ENCODE measurements at places on chromosomes 5 and 9.

DNA sequence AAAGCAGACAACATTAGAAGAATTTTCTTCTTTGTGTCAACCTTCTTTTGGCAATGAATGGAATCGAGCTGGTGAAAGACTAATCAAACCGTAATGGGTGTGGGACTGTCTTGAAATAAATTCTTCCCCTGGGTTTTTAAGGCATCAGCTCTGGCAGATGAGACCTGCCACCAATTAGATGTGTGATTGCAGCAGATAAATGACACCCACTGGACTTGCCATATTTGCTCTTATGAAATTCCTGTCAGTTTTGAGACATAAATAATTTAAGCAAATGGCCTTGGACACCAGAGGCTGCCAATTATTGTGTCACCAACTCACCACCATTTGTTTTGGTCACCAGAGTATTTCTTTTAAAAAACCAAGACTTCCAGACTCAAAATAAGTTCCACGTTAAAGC lies 135.9 kb upstream of the RGMB start:
- DNase-seq, result no peak

GRCh38 chr5:61461417-61461816 lies 129.4 kb downstream of the ZSWIM6 start:
- DNase-seq, result no peak

- no peak for DNase-seq
These were observed 25.1 kb upstream of the CLPTM1L start for GRCh38 chr5:1370006-1370405.

- no peak for DNase-seq
These were observed 750.3 kb downstream of the MAT2B start for GRCh38 chr5:164255598-164256213.

GRCh38 chr9:79155308-79155707 lies 416.5 kb upstream of the TLE4 start:
- DNase-seq, result no peak

GRCh38 chr9:20566401-20566800 lies 55.9 kb downstream of the MLLT3 start:
- no peak for DNase-seq

- no peak for DNase-seq
These were observed 16.4 kb upstream of the SMIM15 start for GRCh38 chr5:61178702-61179101.

GRCh38 chr9:110089681-110090370 lies 118.1 kb downstream of the C9orf152 start:
- no peak for DNase-seq

DNA sequence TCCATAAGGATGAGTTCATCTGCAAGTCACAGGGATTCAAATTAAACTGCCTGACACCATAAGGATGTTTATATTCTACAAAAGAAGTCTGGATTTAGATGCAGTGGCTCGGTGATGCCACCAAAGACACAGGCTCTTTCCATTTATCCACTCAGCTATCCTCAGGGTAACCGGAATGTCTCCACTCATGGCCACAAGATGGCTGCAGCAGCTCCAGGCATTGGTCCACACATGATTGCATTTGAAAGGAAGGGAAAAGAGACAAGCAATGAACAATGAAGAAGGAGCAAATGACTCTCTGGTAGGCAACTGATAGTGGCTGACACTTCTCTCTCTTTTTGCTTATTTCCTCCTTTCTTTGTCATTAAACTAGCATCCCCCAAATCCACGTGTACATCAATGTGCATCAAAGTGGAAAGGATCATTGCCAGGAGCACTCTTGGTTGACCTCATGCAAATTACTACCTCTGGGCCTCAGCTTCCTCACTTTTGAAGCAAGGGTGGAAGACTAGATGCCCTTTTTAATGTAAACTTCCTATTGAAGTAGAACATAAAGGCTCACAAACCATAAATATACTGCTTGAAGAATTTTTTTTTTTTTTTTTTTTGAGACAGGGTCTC lies 7.2 kb upstream of the SNX30 start:
- DNase-seq, result no peak

DNA sequence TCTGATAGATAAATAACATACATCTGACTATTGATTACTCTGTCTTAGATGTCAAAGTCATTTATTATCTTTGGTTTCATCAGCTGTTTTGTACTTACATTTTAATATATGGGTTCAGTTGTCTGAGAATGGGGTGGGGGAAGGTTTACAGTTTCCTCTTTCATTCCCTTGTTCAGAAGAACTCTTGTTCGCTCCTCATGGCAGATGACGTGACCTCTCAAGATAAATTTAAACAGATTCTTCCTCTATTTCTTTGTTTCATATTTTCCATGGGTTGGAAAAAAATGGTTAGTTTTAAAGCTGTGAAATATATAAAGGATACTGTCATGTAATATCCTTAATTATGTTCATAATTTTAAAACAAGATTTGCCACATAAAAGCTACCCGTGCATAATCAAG lies 61.4 kb downstream of the TSSK1B start:
- no peak for DNase-seq

- DNase-seq, result no peak
These were observed 51.8 kb upstream of the GALNT10 start for GRCh38 chr5:154138701-154139100.

DNA sequence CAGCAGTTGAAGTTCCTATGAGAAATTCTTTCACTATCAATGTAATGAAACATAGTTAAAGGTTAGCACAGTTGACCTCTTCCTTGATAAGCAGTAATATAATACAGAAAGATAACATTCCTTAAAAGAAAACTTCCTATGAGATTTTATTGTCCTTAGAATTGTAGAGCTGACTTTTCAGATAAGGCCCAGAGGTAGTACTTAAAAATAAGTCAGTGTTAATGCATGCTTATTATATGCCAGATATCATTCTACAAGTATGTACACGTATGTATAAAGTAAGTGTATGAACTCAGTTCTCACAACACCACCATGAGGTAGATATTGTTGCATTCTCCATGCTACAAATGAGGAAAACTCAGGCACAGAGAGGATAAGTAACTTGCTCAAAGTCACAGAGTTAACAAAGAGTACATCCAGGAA lies 15.3 kb downstream of the AP3S1 start:
- no peak for DNase-seq

- DNase-seq, result no peak
These were observed 62.8 kb upstream of the CDH6 start for GRCh38 chr5:31130676-31131075.

- DNase-seq, result no peak
These were observed 29.8 kb downstream of the NR4A3 start for GRCh38 chr9:99851500-99851822.

DNA sequence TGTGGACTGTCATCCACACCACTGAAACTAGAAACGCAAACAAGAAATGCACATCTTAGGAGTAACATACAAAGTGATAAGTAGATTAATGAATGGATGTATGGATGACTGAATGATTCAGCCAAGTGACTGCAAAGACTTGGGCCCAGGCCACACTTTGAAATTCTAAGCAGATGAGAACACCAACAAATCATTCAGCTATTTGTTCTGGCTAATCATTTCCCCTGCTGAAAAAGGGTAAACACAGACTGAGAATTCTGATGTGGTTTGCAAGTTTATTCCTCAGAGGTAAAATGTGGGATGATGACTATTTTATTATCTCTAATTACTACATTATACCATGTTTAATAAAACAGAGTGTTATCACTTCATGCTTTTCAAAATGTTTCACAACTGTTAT lies 163.2 kb upstream of the ADAMTS16 start:
- DNase-seq, result no peak

DNA sequence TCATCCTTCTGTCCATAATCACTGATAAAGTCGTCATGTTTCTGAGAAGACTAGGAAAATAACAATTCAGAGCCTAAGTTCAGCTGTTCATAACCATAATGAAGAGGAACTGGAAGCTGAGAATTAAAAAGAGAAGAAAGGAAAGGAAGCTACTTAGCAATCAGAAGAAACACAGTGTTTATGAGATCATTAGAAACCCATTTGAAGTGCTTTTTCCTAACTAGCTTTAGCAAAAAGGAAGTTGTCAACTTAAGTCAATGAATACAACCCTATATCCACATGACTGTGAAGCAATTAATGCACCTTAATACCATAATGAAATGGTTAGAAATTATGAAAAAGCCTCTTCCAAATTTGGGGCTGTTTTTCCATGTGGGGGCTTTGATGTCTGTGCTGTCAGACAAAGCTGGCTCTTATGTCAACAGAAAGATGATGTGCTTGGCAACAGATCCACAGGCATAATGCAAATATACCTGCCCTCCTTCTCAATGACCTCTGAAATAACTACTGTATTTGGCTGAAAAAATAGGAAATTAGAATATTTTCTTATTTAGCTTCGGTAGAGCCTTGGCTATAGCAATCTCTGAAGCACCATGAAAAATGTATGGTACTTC lies 463.5 kb downstream of the RASEF start:
- DNase-seq, result no peak

DNA sequence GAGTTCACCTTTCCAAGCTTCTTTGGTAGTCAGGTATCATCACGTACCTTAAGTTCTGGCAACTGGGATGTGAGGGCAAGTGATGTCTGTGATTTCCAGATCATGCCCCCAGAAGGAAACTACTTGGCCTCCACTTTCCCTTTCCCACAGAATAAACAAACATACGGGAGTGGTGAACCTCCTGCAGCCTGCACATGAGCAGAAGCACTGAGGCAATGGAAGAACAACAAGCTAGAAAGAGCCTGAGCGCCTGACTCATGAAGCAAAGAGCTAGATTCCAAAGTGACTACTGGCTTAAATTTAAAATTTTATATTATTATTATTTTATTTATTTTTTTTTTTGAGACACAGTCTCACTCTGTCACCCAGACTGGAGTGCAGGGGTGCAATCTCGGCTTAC lies 35.0 kb downstream of the ARL15 start:
- no peak for DNase-seq

- DNase-seq, result no peak
These were observed 368.1 kb downstream of the TLE4 start for GRCh38 chr9:79939819-79940218.

DNA sequence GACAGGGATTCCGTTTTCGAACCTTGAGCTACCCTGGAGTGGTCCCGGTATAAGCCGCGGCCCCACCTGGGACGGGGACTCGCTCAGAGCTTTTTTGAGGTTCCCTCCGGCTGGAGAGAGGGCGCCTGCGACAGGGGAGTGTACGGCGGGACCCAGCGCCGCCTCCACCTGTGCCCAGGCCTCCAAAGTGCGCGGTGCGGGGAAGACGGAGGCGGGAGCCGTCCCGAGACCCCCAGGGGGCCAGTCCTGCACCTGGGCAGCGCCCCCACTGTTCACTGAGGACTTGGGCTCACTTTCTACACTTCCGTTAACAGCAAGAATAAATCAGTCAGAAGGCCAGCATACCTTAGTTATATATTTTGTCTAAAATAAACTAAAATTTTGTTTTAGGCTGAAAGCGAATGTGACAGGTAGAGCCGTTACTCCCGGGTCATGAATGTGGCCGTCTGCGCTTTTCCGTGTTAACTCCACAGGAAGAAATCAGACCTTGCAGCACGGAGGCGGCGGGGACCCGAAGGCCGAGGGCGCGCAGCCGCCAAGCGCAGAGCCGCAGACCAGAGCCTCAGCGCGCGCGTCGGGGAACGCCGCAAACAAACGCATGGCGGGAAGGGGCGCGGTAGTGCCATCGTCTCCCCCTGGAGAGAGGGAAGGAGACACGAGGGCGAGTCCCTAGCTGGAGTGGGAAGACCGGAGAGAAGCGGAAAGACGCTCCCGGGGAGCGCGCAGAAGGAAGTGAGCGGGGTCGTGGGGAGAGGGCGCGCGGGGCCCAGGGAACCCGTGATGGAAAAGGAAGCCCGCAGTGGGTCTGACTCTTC lies 14.1 kb downstream of the TRIM7 start:
- DNase-seq, result no peak

DNA sequence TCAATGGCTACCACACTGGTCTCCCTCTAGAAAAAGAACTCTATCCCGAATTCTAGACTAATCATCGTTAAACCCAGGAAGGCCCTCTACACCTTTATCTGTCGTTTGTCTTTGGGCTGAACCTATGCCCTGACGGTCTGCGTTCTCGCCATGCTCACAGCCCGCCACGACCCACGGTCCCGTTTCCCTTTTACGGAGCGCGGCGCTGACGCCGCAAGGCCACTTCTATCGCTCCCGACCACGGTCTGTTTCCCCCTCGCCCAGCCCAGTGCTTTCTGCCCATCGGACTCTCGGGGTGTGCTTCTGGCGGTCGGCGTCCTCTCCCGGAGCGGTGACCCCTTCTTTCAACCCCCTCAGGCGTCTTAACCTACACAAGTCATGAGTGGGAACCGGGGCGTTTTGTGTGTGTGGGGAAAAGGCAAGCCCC lies 974 bp downstream of the C9orf40 start:
- peak; percentile 34 for DNase-seq

DNA sequence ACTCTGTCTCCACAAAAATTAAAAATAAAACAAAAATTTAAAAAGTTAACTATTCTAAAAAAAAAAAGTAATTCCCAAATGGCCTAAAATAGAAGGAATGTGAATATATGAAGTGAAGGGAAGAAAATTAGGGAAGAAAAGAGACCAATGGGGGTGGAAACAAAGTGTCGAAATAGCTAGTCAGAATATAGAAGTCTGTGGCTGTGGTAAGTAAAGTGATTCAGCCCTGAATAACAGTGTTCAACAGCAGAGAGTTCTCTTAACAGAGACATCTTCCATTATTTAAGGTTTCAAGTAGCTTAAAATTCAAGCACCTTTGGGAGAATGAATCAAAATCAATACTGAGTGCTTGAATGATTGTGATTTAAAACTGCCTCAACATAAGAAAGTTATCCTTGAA lies 51.7 kb downstream of the LPAR1 start:
- no peak for DNase-seq

- DNase-seq, result no peak
These were observed 68.9 kb upstream of the SELENOP start for GRCh38 chr5:42880496-42881150.

DNA sequence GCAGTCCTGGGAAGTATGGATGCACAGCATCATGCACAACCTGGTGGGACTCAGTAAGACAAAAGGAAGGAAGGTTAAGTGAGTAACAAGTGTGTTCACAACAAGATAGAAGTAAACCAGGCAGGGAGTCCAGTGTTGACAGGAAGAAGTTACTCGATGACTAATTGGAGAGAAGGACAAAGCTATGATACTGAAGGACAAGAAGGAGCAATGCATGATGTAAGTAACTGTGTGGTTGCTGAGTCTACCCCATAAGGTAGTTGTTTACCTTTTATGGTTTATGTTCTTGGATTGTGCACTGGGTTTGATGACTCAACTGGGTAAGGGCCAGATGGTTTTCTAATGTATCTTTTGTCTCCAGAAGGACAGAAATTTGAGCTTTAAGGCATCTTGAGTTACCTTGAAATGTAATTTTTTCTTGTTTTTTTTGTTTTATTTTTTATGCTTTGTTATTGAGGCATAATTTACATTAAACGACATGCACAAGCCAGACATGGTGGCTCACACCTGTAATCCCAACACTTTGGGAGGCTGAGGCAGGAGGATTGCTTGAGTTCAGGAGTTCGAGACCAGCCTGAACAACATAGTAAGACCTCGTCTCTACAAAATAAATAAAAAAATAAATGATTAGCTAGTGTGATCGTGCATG lies 89.2 kb upstream of the CAST start:
- DNase-seq, result no peak

DNA sequence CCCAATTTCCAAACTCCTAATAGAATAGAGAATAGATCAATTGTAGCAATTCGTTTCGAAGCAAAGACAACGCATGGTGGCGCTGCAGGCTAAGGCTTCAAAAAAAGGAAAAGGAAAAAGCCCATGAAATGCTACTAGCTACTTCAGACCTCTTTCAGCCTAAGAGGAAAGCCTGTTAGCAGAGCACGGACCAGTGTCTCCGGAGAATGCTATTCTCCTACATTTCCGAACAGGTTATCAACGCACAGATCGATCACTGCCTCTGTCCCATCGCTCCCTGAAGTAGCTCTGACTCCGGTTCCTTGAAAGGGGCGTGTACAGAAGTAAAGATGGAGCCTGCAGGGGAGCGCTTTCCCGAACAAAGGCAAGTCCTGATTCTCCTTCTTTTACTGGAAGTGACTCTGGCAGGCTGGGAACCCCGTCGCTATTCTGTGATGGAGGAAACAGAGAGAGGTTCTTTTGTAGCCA lies at the start of gene PCDHB15:
Gene PCDHB15 (plus strand): TSS at position 146 of the 468 bp plus-strand sequence. CDS start 184 bp downstream, at position 330.
- DNase-seq, result no peak

Measured in stimulated activated CD8-positive, alpha-beta memory T cell treated with anti-CD3 and anti-CD28 coated beads, Interleukin-15, amount 100 ng/mL, for 24 hours (primary cell).